ENCODE measurements at places on chromosomes 11 and 22. TPM values are rescaled to one million over a fixed set of nuclear protein-coding genes. Genes with fewer than 3 reads are reported as not detected.
A peak's percentile ranks its signal among the peaks of the same experiment; 100 is the strongest.

- H3K36me3 ChIP-seq: peaks cover 14% of the 10 kb centered on the region
- peaks cover 12% of the 10 kb centered on the region for H3K4me1 ChIP-seq
- H3K27me3 ChIP-seq: no peaks in the 10 kb centered on the region
- H3K27ac ChIP-seq: no peak overlapping the region
Observed at GRCh38 chr11:16844268-16844771, 105.9 kb downstream of the C11orf58 start.

DNA sequence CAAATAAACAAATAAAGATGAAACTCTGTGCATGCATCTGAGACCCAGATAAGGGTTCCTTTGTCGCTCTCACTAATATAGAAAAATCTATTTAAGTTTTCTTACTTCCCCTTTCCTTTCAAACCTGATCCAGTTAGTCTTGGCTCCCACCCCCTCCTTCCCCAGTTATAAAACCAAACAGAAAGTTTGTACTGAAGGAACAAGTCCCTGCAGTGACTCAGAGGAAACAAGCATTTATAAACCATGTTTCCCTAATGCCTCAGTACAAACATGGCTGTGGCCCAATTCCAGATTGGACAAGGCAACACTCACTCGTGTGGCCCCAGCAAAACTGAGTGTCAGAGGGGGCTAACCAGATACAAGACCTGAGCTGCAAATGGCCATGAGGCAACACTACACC is 65.5 kb upstream of the ARHGAP20 start:
- DNase-seq: no peak
- H3K4me1 ChIP-seq: no peaks in the 10 kb centered on the region
- no peak overlapping the region for H3K27ac ChIP-seq

DNA sequence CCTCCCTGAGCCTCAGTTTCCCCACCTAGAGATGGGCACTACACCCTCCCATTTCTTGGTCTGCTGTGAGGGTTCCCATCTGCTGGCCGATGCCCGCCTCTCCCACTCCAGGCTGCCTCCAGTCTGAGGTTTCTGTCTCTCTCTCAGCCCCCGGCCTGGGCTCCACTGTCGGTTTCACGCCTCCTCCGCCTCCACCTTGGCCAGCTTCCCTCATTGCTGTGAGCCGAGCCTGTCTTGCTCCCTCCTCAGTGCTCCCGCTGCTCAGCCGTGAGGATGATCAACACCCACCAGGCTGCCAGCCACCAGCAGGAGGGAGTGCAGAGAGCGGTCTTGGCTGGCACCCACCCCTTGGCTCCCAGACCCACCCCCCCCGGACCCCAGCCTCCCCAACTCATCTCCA is 61.0 kb downstream of the CYTH4 start:
- H3K27ac ChIP-seq: no peak overlapping the region
- H3K4me1 ChIP-seq: no peaks in the 10 kb centered on the region
- no peaks in the 10 kb centered on the region for H3K36me3 ChIP-seq
- no peak for DNase-seq
- no peak overlapping the region for H3K4me3 ChIP-seq

- DNase-seq: peak; percentile 82
- no peaks in the 10 kb centered on the region for H3K4me1 ChIP-seq
- H3K36me3 ChIP-seq: no peaks in the 10 kb centered on the region
- peak overlapping the region; percentile 91 for H3K27ac ChIP-seq
Observed at GRCh38 chr22:50308597-50308935, 1.1 kb upstream of the PLXNB2 start.

DNA sequence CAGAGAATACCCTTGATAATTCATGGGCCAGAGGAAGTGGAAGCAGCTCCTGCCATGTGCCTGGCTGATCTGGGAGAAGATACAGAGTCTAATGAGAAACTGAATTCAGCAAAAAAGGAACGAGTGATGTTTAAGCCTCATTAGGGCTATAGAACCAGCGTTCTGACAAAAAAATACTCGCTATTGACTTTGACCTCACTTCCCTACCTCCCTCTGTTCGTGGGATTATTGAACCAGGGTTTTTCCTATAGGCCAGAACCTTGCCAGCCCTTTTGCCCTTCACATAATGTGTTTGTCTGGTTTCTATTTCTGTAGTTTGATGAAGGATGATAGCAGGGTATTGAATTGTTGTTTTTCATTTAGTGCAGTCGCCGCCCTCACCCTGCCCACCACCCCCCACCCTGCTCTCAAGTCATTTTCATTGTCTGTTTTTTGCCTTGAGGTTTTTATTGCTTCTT is 7.6 kb upstream of the RBFOX2 start:
- H3K27me3 ChIP-seq: no peaks in the 10 kb centered on the region
- H3K4me1 ChIP-seq: no peaks in the 10 kb centered on the region
- no peaks in the 10 kb centered on the region for H3K36me3 ChIP-seq

DNA sequence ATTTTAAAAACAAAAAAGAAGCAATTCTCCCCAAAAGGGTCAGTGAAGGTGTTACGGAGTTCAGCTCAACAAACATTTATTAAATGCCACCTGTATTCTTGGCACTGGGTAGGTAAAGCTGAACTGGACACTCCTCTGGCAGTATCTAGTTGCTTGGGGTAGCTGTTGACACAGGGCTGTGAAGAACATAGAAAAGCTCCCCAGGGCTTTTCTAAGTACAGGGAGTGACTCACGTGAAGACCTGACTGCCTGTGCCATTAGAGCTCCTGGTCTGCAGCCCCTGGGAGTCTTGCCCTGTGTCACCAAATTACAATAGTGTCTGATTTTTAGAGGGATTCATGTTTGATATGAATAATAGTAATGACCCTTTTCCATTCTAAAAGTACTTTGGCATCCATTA is 43.6 kb downstream of the COA4 start:
- DNase-seq: no peak
- peaks cover 7% of the 10 kb centered on the region for H3K36me3 ChIP-seq
- no peak overlapping the region for H3K27ac ChIP-seq
- H3K27me3 ChIP-seq: no peaks in the 10 kb centered on the region

DNA sequence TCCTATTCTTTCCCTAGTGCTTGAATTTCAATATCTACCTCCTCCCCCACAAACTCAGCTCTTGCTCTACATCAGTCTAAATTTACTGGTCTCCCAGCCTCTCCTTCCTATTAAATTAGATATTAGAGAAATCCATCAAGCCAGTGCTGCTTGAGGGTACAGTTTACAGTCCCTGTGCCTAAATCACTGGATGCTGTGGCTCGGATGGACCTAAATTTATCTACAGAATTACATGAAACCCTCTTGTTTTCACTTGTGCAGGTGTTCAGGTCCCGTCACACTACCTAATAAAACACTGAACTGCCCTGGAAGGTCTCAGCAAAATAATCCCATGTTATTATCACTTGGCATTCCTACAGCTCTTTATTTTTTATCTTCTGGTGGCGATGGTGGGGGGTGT is 134.7 kb upstream of the E2F8 start:
- H3K36me3 ChIP-seq: no peaks in the 10 kb centered on the region
- H3K4me3 ChIP-seq: no peak overlapping the region
- H3K4me1 ChIP-seq: peaks cover 10% of the 10 kb centered on the region
- DNase-seq: no peak
- H3K27me3 ChIP-seq: no peaks in the 10 kb centered on the region
- no peak overlapping the region for H3K27ac ChIP-seq

GRCh38 chr11:111627591-111627990 is 25.3 kb downstream of the SIK2 start:
- H3K36me3 ChIP-seq: peaks cover 10% of the 10 kb centered on the region
- H3K27me3 ChIP-seq: no peaks in the 10 kb centered on the region
- H3K4me1 ChIP-seq: peaks cover 11% of the 10 kb centered on the region
- no peak overlapping the region for H3K4me3 ChIP-seq
- no peak for DNase-seq
- no peak overlapping the region for H3K27ac ChIP-seq

DNA sequence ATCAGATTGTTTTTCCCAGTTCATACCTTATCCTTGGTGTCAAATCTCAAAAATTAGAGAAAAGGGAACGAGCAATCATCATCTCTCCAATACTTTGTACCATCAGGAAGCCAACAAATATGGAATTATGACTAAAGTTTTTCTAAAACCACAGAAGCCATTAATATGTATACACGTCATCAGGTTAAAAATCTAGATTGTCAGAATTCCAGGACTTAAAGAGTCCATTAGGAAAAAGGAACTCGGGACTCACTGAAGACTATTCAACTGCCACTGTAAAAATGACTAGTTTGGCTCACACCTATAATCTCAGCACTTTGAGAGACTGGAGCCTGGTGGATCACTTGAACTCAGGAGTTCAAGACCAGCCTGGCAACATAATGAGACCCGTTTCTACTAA is 344.4 kb upstream of the LRRC4C start:
- H3K4me1 ChIP-seq: no peaks in the 10 kb centered on the region
- H3K36me3 ChIP-seq: no peaks in the 10 kb centered on the region
- no peaks in the 10 kb centered on the region for H3K27me3 ChIP-seq
- no peak for DNase-seq
- no peak overlapping the region for H3K4me3 ChIP-seq
- H3K27ac ChIP-seq: no peak overlapping the region

GRCh38 chr11:103872748-103873147 is 163.7 kb upstream of the DDI1 start:
- no peak overlapping the region for H3K27ac ChIP-seq
- DNase-seq: no peak
- H3K4me3 ChIP-seq: no peak overlapping the region
- no peaks in the 10 kb centered on the region for H3K36me3 ChIP-seq
- no peaks in the 10 kb centered on the region for H3K27me3 ChIP-seq

DNA sequence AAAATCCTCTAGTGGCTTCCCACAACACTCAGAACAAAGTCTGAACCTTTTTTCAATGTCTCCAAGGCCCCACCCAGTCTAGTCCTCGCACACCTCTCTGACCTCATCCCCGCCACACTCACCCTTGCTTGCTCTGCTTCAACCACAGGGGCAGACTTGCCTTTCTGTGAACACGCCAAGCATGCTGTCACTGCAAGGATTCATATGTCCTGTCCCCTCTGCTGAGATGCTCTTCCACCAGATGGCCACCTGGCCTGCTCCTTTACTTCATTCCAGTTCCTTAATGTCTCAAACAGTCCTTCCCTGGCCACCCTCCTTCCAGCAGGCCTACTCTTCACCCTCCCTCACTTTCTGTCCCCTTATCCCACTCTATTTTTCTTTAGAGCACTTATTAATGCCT is 60.6 kb upstream of the ARHGAP20 start:
- H3K27me3 ChIP-seq: no peaks in the 10 kb centered on the region
- no peak for DNase-seq
- no peaks in the 10 kb centered on the region for H3K4me1 ChIP-seq
- no peaks in the 10 kb centered on the region for H3K36me3 ChIP-seq
- H3K4me3 ChIP-seq: no peak overlapping the region
- H3K27ac ChIP-seq: no peak overlapping the region

DNA sequence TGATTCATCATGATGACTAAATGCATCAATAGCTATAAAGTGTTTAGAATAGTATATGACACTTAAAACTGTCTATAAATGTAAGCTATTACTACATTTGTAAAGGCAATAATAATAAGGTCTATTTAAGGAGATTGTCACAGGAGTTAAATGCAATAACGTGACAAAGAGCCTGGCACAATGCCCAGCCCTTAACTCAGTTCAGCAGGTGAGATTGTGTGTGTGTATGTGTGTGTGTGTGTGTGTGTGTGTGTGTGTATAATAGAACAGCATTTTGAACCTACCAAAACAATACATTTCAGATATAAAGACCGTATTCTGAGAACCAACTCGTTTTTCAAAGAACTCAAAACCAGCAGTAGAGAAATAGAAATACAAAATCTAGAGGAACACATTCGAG is 177.5 kb downstream of the MYO18B start:
- H3K27me3 ChIP-seq: no peaks in the 10 kb centered on the region
- no peak overlapping the region for H3K4me3 ChIP-seq
- H3K27ac ChIP-seq: no peak overlapping the region

DNA sequence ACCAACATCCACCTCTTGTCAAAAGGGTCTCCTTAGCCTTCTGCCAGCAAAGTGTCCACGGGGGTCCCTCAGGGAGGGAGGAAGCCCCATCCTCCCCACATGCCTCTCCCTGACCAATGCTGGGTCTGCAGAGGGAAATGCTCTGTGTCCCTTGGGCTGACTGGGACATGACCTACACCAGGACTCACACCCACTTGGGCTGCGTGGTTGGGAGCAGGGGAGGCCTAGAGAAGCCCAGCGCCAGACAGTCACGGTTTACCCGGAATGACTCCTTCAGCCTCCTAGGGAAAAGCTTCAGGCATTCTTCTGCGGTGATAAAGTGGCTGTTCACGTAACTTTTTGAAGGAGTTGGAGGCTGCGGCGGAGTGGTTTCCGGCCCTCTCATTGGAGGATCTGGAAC is 180.3 kb downstream of the EFCAB6 start:
- no peak for DNase-seq
- no peaks in the 10 kb centered on the region for H3K27me3 ChIP-seq
- H3K27ac ChIP-seq: no peak overlapping the region
- no peaks in the 10 kb centered on the region for H3K36me3 ChIP-seq

DNA sequence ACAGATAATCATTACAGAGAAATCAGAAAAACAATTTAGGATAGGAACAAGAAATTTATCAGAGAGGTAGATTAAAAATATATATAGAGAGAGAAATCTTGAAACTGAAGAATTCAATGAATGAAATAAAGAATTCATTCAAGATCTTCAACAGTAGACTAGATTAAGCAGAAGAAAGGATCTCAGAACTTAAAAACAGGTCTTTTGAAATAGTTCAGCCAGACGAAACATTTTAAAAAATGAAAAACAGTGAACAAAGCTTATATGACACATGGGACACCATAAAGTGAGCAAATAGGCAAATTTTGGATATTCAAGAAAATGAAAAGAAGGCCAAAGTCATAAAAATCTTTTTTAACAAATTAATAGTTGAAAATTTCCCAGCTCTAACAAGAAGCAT is 138.8 kb downstream of the CASP12 start:
- no peaks in the 10 kb centered on the region for H3K4me1 ChIP-seq
- H3K4me3 ChIP-seq: no peak overlapping the region
- H3K36me3 ChIP-seq: no peaks in the 10 kb centered on the region
- no peaks in the 10 kb centered on the region for H3K27me3 ChIP-seq

DNA sequence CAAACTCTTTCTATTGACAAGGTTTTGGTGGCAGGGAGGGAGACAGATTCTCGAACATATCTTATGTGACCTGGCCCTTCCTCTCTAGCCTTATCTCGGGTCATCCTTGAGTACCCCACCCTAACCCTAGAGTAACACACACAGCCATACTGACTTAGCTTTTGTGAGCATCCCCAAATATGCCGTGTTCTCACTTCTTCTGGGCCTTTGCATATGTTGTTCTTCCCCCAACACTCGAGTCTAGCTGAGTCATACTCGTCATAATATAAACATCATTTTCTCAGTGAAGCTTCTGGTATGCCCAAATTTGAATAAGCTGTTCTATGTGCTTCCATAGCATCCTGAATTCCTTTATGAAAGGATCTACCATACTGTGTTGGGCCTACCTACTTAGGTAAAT is 8.0 kb downstream of the TTC17 start:
- H3K36me3 ChIP-seq: peaks cover 7% of the 10 kb centered on the region
- peaks cover 27% of the 10 kb centered on the region for H3K4me1 ChIP-seq
- H3K27me3 ChIP-seq: no peaks in the 10 kb centered on the region
- no peak overlapping the region for H3K4me3 ChIP-seq
- DNase-seq: no peak

GRCh38 chr11:296171-297050 is 2.9 kb downstream of the IFITM5 start:
- H3K27me3 ChIP-seq: peaks cover 9% of the 10 kb centered on the region
- H3K4me3 ChIP-seq: no peak overlapping the region
- peaks cover 7% of the 10 kb centered on the region for H3K4me1 ChIP-seq
- no peak for DNase-seq

The CENATAC gene
- total RNA-seq: 11.9 TPM

The HTR3A gene
- 0.24 TPM for total RNA-seq

The DUSP8 gene
- total RNA-seq: 4.4 TPM

The LDHAL6A gene
- not detected for total RNA-seq

The SMIM35 gene
- total RNA-seq: not detected

The RAB38 gene
- 1.6 TPM for total RNA-seq

The RBMXL2 gene
- total RNA-seq: not detected

The GGTLC3 gene
- total RNA-seq: not detected

All from right atrium auricular region (tissue), 2 donors.